Amniotic stem cell (primary cell): ENCODE measurements at places on chromosomes 3 and 15.

DNA sequence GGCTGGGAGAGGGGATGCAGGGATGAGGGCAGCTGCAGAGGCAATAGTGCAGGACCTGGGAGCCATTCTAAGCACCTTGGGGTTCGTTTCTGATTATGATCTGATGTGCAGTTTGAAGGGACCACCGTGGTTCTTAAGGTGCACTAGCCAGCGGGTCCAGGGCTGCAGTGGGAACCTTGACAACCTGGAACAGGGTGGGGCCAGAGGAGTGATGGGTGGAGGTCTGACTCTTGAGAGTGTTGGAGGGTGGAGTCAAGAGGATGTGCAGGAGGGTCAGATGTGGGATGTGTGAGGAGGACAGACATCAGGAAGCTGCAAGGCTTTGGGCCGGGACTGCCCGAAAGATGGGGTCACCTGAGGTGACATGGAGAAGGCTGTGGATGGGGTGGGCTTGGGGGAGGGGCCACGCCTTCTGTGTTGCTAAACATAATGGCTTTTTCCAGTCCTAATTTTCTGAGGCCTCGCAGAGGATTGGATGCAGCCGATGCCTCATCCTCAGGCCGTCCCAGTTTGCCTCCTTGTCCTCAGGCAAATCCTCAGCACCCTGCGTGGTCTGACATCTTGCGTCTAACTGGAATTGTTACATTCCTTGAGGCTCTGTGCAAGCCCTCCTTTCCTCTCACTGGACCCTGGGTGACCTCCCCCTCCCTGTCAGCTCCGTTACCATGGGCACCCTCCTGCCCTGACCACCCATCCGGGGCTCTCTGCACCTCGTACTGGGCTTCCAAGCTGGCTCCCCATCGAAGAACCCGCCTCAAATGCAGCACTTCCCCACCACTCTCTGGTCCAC, 61.4 kb upstream of the TRPM1 start:
- no peak for DNase-seq

DNA sequence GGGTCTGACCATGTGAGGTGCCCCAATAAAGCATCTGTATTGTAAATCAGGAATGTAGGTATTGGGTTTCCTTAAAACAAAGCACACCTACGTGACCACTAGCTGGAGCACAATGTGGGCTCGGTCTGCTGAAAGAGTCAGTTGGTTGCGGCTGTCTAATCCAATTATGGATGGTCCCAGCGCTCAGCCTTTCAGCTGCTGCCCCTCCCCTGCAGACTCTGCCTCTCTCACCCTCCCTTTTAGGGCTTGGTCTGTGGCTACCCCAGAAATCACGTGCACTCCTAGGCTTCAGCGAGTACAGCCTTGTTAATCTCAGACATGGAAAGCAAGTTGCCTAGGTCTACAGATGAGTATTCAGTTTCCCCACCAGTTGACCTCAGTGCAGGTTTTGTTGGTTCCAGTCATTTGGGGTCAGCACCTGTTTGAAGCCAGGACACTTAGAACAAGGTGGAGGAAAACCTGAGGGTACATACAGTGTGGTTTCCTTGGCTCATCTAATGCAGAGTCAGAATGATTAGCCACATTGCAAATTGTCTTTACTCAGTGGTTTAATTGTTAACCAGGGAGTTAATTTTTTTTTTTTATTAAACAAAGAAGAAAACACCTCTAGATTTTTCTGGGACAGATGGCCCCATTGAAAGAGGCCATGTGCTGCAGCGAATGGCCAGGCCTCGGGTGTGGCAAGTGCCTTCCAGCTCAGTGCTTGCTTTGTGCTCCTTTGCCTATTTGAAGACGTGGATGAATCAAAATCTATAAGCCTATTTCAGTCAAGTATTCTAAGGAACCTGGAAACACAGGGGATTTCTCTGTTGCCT, 137.7 kb downstream of the IGF1R start:
- no peak for DNase-seq

- no peak for DNase-seq
These were observed 4.4 kb downstream of the ACAP2 start for GRCh38 chr3:195438371-195438770.

DNA sequence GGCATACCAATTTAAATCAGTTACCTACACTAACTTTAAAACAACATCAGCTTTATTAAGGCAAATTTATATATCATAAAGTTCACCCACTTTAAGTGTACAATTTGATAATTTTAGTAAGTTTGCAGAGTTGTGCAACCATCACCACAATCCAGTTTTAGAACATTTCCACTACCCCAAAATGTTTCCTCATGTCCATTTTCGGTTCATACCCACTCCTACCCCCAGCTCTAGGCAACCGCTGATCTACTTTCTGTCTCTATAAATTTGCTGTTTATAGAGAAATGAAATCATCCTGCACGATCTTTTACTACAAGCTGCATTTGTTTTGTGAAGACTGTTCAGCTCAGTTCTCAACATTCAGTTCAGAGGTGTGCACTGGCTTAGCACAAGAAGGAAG, 31.5 kb upstream of the FAM81A start:
- no peak for DNase-seq

DNA sequence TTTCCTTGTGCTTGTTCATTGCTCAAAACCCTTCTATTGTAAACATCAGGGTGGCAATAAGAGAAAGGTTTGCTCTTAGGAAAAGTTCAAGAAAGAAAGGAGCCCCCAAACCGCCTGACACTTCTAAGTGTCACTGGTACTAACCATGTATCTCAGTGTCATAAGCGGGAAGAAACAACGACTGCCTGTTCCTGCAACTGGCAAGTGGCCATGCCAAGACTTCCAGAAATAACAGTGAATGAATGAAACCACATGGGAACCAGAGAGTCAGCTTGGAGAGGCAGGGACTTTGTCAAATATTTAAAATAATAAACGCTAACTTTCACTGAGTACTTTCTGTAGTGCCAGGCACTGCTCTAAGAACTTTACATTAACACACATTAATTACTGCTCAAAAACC, 1.1 kb downstream of the PLSCR2 start:
- DNase-seq = no peak

GRCh38 chr3:171190668-171191067, 164.1 kb upstream of the SLC2A2 start:
- no peak for DNase-seq

DNA sequence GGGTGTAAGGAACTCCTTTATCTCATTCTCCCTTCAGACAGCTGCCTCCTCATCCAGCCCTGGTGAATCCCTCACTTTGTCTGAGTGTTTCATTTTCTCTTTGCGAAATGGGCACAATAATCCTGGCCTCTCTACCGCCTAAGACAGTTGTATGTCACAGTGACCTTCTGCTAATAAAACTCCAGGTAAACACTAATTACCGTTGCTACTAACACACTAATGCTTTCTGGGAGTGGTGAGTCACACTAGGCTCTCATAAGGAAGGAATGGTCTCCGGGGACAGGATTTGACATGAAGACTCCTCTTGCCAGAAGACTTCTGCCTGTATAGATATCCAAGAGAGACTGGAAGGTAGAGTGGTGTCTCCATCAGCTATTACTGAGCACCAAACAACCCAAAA, 71.7 kb upstream of the SNRK start:
- DNase-seq = no peak

DNA sequence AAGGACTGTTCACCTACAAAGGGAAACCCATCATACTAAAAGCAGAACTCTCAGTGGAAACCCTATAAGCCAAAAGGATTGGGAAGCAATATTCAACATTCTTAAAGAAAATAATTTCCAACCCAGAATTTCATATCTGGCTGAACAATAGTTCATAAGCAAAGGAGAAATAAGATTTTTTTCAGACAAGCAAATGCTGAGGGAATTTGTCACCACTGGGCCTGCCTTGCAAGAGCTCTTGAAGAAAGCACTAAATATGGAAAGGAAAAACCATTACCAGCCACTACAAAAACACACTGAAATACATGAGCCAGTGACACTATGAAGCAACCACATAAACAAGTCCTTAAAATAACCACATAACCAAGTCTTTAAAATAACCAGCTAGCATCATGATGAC, 28.9 kb upstream of the DCBLD2 start:
- DNase-seq = no peak

DNA sequence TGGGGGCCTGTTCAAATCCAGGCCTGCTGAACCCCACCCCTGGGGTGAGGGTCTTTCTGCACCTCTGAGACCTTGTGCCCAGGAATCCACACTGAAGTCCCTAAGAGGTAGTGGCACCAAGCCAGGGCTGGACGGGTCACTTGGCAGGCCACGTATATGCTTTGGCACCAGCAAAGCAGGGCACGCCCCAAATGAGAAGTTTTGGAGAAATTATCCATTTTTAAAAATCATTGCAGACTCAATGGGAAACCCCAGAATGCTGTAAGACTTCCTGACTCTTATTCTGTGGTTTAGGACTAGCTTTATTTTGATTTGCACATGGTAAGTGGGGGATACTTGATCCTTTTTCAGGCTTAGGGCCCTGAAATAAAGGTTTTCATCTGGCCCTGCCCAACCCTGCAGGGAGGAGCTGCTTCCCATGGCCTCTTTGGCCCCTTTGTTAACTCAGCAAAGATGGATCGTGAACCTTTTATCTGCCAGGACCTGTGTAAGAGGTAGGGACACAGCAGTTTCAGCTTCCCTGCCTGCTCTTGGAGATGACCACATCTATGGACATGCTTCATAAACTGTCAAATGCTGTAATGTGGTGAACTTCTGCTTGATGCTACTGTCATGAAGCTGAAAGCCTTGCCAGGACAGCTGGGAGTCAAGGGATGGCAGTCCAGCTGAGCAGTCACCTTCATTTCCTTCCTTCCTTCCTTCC, 88.0 kb downstream of the HMG20A start:
- DNase-seq = no peak
